Fibroblast of the conjunctiva (primary cell): ENCODE measurements at places on chromosomes 3 and 15.

- DNase-seq: no peak
Observed at GRCh38 chr3:186080849-186081438, 27.9 kb downstream of the ETV5 start.

- DNase-seq: no peak
Observed at GRCh38 chr15:74221399-74222239, 14.5 kb upstream of the CCDC33 start.

DNA sequence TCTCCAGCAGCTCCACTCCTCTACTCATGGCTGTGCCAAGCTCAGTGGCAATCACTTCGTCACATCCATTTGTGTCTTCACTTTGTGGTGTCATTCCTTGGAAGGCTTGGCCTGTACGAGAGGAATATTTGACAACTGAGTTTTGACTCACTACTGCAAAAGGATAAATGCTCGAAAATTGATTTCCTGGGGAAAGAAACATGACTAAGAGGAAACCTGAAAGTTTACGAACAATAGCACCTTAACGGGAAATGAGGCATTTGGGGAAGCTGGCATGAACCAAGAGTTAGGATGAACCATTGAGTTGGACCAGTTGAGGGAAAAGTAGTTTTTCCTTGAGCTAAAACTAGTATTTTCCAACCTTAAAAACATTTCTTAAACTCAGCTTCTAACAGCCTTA, 74.2 kb upstream of the ABHD17C start:
- no peak for DNase-seq

DNA sequence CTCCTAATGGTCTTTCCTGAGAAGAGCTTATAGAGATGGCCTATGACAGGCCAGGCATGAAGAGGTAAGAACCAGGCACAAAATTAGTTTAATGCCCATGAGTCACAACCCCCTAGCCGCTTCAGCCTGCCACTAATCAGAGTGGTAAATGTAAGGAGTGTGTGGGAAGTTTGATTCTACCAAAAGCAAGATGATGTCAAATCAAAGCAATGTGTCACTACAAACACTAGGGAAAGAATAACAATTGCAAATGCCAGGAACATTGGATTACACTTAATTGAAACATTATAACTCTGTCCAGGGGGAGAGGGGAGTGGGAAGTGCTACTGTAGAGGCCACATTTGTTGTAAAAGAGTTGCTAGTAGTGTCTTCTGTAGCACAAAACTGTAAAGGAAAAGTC, 596.6 kb upstream of the AGTR1 start:
- DNase-seq: peak; percentile 48

- peak; percentile 42 for DNase-seq
Observed at GRCh38 chr3:142243134-142243533, 17.7 kb upstream of the GK5 start.

DNA sequence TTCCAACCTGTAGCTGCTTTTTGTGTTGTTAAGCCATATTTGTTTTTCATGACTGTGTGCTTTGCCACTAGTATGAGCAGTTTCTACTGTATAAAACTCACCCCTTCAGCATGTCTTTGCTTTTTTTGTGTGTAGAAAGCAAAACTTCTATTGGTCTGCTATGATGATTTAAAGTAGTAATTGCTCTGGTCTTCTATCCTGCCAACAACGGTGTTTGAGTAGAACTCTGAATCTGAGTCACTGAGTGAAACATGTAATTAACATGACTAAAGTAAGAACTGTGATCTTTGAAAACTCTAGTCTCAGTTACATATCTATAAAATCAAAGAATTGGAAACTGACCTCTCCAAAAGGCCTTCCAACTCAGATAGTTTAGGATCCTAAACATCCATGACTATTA, 133.6 kb downstream of the TPRG1 start:
- no peak for DNase-seq

- DNase-seq: no peak
Observed at GRCh38 chr3:48294611-48295263, 38.7 kb downstream of the SPINK8 start.

- no peak for DNase-seq
Observed at GRCh38 chr3:127456471-127457093, 134.0 kb downstream of the TPRA1 start.

DNA sequence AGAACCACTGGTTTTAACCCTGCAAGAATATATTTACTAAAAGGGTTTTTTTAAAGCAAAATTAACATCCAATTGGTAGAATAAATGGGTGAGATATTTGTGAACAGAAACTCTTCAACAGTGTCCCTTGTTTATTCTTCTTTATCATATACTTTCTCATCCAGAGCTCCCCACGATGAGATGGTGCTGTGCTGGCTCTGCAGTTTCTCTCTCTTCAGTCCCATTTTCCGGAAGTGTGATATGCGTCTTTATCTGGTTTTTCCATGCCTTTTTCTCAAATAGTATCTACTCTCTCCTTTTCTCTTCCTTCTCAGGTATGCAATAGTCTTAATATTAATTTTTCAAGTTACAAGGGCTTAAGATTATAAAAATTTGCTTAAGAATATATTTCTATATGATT, 1.5 kb downstream of the EAF2 start:
- no peak for DNase-seq

GRCh38 chr3:31610700-31611275, 78.1 kb downstream of the STT3B start:
- DNase-seq: peak; percentile 43

- peak; percentile 43 for DNase-seq
Observed at GRCh38 chr3:185744997-185745843, 79.6 kb downstream of the IGF2BP2 start.

GRCh38 chr3:13322324-13322723, 97.8 kb downstream of the NUP210 start:
- no peak for DNase-seq

GRCh38 chr15:89293012-89293411, 41.6 kb downstream of the POLG start:
- no peak for DNase-seq

DNA sequence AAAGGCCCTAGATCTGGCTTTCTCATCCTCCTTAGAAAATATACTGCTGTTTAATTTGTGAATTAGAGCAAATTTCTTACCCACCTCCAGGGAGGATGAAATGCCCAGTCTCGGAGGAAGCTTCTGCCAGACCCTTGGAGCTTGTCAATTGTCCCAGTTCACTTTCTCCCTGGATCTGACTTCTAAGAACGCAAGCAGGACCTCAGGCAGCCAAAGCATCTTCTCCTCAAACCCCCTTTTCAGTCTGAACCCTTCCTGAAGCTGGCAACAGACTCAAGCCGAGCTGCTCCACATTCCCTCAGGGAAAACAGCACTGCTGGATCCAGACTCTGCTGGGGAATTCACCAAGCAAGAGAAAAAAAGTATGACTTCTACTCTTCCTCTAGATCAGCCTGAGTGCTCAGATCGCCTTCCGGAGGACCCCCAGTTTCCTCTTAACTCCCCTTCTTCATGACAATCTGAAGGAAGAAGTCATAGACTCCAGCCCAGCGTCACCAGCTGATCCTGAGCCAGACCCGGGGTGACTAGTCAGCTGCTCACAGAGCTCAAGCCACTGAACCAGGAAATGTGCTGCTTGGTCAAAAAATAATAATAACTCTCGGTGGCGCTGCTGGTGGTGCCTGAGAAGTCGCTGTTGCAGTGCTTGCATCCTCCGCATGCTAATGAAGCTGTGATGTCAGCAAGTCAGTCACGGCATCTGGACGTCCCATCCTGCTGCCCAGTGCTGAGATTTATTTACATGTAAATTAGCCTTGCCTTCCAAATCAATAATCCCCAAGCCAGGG, at the start of gene PRICKLE2:
Gene PRICKLE2 (minus strand): TSS at position 641 of the 785 bp plus-strand sequence. CDS start 26,539 bp downstream, outside the sequence.
- peak; percentile 80 for DNase-seq

DNA sequence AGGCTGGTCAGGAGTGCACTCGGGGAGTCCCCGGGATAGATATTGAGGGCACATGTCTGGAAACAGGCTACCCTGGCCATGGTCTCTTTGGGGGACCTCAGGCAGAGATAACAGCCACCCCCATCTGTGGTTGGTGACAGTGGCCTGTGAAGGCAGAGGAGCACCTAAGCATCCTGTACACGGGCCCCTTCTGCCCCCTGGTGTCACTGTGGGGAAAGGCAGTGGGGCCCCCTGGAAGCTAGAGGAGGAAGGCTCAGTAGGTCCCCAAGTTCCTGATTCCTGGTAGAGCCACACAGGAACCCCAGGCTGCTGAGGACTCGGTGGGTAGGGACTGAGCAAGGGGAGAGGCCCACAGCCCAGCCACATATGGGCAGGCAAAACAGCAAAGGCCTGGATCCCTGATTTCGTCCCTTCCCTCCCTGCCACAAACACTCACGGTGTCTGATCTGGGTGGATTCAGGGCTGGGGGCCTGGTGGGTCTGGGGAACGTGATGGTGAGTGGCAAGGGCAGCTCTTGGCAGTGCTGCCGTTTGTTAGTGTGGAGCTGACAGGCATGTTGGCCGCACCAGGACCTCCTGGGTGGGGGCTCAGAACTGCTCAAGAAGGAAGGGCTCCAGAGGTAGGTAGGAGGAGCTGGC, 14.1 kb upstream of the CXCR6 start:
- DNase-seq: no peak

- peak; percentile 36 for DNase-seq
Observed at GRCh38 chr3:129756871-129757270, 136.6 kb downstream of the TMCC1 start.

DNA sequence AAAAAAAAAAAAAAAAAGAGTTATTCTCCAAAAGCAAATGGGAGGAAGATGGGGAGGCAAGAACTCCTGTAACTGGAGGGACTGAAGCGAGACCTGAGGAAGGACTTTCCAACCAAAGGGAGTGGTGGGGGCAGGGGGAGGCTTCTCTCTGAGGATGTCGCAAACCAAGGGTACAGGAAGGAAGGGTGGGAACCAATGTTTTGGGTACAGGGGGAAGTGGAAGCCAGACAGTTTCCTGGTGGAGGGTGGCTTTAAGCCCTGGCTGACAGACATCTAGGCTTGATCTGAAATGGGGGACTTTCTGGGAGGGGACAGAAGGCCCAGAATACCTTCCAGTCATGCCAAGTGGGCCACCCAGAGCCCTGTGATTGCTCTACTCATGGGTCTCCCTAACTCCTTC, 27.0 kb downstream of the VIPR1 start:
- DNase-seq: no peak

DNA sequence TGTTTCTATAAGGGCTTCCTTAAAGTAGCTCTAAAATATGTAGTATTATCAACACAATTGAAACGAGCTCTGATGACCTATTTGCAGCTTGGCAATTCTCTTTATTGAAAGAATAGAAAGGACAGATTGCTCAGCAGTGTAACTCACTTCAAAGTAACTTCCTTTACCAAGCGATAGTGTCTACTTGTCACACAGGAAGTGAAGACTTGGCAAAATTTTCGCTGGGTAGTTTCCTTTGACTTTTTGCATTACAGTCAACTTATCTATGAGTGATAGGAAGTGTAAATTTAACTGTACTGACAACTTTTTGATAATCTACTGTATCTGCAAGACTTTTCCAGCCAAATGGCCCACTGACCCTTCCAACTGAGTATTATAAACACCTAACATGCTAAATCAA, 22.8 kb downstream of the SLC9A9 start:
- DNase-seq: no peak

GRCh38 chr3:32004113-32004765, 22.7 kb downstream of the ZNF860 start:
- DNase-seq: no peak

DNA sequence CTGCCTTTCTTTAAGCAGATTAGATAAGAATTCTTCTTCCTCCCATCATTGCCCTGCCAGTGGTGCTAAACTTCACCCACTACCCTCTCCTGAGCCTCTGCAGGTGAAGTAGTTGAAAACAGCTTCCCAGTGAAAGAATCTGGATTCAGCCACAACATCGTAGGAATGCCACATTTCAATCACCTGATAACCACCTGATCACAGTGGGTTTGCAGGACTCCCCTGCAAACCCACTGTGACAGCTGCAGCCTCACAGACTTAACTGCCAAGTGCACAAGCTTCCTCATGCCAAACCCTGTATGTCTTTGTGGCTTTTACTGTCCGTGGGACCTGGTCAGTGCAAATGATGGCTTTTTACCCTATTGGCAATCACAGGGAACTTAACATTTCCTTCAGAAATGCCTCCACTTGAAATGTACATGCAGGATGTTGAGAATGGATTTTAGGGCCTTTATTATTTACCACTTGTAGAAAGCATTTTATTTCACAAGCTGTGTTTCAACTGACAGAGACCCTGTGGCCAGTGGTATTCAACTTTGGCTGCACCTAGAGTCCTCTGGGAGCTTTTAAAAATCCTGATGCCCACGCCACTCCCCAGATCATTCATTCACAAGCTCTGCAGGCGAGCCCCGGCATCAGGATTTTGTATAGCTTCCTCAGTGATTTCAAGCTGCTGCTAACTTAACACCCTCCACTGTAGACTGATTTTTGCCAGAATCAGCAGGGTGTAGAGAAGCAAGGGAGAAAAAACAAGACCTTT, 49.1 kb downstream of the OXNAD1 start:
- DNase-seq: no peak

DNA sequence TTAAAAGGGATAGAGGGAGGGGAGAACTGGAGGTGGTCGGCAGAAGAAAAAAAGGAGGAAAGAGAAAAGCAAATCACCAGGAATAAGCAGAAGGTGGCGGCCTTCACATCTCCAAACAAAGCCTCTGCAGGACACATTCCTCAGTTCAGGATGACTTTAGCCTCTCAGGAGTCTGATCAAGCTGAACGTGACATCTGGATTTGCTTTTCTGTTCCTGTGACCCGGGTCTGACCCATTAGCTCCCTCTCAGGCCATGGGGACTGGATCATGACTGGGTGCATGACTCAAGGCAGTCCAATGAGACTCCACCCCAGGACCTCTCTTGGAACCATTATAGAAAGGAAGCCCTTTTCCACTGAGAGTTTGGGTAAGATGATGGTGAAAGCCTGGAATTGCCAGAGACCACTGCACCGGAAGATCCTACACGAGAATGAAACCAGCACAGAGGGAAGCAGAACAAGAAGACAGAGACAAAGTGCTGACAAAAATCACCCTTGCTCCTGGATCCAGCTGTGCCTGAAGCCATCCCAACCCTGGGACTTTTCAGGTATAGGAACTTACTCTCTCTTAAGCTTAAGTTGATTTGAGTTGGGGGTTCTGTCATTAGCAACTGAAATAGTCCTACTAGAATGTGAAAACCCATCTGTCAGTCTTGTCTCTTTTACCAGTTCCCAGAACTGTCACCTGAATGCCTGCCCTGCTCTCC, 45.4 kb upstream of the RAD18 start:
- DNase-seq: peak; percentile 9

DNA sequence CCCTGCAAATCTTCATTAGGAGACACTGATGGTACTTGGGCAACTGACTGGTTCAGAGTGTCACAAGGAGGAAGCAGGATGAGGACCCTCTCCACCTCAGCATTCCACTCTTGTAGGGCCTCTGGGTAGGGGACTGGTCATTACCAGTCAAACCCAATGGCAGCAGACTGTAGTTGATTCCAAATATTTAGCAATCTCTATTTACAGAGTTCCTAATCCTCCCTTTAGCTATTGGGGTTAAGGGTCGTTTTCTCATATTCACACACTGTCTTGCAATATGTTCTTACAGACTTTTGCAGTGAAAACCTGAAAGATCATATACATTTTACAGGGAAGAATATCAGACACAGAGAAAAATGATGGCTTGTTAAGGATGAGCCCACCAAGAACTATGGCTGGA, 397.7 kb downstream of the GAP43 start:
- DNase-seq: no peak

- no peak for DNase-seq
Observed at GRCh38 chr3:40172560-40172959, 136.9 kb upstream of the EIF1B start.

- DNase-seq: no peak
Observed at GRCh38 chr15:50543556-50543955, 2.9 kb downstream of the USP50 start.

- DNase-seq: no peak
Observed at GRCh38 chr15:88242586-88243555, 13.7 kb downstream of the NTRK3 start.
